ENCODE measurements at places on chromosomes 4 and X.

- no peak for DNase-seq
These were observed 345.3 kb upstream of the BMP3 start for GRCh38 chr4:80685214-80685613.

DNA sequence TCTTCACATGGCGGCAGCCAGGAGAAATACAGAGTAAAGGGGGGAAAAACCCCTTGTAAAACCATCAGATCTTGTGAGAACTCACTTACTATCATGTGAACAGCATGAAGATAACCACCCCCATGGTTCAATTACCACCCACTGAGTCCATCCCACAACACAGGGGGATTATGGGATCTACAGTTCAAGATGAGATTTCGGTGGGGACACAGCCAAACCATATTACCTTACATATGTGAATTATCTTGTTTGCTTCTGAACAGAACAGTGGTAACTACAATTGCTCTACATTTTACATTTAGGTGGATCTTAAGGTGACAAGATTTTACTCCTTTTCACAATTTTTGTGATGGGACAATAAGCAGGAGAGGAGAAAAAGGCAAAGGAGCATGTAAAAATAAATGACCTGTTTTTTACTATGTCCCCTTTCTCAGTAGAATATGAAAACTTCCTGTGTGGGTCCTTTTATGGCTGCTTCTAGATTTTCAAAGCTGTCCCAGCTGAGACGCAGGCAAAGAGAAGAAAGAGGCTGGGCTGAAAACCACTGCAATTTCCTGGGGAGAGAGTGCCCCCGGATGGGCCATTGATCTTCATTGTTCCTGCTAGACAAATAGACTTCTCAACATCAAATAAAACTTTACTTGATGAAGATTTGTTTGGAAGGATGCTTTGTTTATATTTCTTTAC, 45.9 kb upstream of the PGM2 start:
- no peak for DNase-seq

GRCh38 chr4:183175631-183176232, 76.7 kb downstream of the WWC2 start:
- DNase-seq, result no peak

DNA sequence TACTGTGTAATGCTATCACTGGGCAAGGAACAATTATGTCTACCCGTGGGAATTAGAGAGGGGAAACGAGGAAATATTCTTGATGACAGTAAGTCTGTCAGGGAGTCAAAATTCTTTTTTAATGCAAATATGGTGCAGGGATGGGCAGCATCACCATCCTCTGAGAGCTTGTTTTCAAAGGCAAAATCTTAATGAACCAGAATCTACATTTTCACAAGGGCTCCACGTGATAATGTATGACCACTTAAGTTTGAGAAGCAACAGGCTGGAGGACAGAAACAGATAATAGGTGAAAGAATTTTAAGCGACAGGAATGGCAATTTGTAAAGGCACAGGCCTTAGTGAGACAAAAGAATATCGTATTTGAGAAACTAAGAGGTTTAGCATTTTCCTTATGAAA, 63.4 kb downstream of the CLOCK start:
- DNase-seq, result no peak

DNA sequence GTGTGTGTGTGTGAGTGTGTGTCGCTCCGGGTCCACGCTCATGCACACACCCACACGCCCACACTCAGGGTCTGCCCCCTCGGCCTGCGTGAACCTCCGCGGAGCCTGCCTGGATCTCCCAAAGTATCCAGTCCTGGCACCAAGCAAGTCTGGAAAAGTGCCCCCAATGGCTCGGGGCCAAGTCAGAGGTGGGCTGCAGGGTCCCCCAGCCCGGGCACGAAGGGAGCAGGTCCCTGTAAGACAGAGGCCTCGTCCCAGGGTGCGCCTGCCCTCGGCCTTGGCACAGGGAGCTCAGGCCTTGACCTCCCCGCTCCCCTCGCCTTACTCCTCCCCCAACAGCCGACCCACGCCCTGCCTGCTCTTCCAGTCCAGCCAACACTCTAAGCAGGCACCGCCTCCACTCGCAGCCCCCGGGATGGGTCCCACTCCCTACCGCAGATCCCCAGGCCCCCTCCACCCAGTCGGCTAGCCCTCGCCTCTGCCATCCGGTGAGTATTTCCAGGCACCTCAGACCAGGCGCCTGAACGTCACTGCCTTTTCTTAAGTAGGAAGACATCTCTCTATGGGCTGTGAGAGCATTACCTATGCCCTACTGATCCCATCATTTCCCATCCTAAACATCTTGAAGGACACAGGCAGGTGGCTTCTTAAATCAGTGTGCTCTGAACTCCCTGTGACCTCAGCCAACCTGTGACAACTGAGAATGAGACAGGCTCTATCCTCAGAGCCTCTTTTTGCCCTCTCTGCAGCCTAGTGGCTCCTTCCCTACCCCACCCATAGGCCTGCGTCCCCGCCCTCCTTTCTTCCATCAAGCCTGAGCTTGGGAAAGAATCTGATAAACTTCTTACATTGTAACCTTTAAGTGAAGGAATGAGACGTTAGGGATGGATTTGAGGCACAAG, 704 bp downstream of the FAM114A1 start:
- DNase-seq, result no peak

DNA sequence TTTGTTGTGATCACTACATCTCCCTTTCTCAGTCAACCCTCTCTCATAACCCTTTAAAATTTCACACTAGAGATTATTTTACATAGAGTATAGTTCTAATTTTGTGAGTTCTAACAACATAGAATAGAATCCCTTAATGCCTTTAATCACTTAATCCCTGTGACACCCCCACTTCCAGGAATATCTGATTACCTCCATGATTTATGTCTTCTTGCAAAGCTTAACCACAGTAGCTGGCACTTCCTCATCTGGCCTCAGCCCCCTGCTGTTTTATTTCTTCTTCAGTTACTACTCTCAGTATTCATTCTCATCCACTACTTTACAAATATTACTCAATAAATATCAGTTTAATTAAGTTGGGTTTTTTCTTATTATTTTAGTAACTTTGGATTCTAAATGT, 340.9 kb downstream of the CENPC start:
- DNase-seq, result no peak

DNA sequence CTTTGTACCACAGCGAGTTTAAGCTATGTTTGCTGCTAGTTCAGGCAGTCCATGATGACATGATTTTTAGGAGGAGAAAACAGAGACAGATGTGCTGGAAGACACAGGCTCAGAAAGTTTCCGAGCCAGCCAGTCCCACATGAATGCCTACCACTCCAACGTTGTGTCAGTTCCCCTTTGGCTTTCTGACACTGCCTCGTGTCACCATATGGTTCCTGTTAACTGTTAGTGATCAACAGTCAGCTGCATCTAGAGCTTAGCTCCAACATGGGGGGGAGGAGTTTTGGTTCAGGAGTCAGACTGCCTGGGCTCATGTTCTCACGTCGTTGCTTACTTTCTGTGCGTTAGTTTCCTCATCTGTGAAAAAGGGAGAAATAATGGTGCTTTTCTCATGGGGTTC, 343.7 kb downstream of the MID1IP1 start:
- DNase-seq, result no peak

- no peak for DNase-seq
These were observed 109.2 kb upstream of the OTUD4 start for GRCh38 chr4:145289403-145290076.

- no peak for DNase-seq
These were observed 146.2 kb downstream of the SOWAHB start for GRCh38 chr4:76751612-76752343.

GRCh38 chrX:37860721-37861120, 13.3 kb upstream of the DYNLT3 start:
- DNase-seq, result no peak

- no peak for DNase-seq
These were observed 20.2 kb upstream of the TCP11X2 start for GRCh38 chrX:102491766-102492165.
